ENCODE measurements at places on chromosomes 1 and 21. TPM values are rescaled to one million over a fixed set of nuclear protein-coding genes. Genes with fewer than 3 reads are reported as not detected.
A peak's percentile ranks its signal among the peaks of the same experiment; 100 is the strongest.

- DNase-seq = peak; percentile 83
Observed at GRCh38 chr1:54121482-54122134, 31.2 kb downstream of the CDCP2 start.

- no peak for DNase-seq
Observed at GRCh38 chr1:224732377-224733026, 116.4 kb downstream of the CNIH3 start.

- no peak for DNase-seq
Observed at GRCh38 chr1:203663821-203664220, 37.2 kb downstream of the ATP2B4 start.

- no peak for DNase-seq
Observed at GRCh38 chr21:45836694-45837670, 144.6 kb upstream of the COL6A1 start.

AMIGO1 gene
- total RNA-seq = 15.1 TPM

SPRR2G gene
- total RNA-seq = not detected

DNA sequence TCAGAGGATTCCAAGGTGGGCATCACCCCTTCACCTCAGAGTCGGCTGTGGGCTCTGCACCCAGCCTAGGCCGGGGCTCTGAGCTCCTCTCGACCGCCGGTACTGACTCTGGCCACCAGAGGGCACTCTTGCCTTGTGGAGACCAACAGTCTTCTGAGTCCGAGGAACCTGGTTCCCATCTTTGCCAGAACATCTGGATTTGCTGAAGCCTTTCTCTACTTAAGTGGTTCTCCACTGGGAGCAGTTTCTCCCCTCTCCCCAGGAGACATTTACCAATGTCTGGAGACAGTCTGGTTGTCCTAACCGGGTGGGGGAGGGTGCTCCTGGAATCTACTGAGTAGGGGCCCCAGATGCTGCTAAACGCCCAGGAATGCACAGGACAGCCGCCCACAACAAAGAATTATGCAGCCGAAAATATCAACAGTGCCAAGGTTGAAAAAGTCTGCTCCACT is 9.4 kb downstream of the ETV3L start:
- peak; percentile 86 for DNase-seq
